Thoracic aorta (tissue), 2 donors: ENCODE measurements at places on chromosomes 2 and 18.

GRCh38 chr2:55395724-55396605 is 23.7 kb downstream of the CCDC88A start:
- DNase-seq: no peak

DNA sequence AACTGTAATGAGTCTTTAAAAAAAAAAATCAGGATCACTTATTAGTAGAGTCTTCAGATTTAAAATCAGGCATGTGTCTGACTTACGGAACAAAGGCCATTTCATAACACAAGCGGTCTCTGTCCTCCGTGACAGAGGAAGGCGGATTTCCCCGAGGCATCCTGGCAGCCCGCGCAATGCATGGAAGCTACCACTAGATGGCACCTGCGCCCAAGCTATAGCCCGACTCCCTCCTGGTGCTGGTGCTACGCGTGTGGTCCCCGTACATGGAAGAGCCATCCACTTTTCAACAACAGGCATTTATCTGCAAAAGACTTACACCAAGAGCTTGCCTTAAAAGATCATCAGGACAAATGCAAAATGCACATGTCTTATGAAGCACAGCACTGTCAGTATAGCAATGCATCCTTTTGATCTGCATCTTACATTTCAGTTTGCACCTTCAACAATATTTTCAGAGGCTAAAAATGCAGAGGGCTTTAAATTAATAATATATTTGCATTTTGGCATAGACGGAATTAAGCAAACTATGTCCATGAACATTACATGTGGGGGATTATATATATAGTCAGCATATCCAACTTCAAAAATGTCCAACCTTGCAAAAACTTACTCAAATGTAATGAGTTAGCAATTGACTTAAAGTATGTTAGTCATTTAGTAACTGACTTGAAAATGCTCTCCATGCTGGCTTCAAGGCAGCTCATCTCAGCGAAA is 96.0 kb downstream of the ZNF516 start:
- DNase-seq: peak; percentile 45

DNA sequence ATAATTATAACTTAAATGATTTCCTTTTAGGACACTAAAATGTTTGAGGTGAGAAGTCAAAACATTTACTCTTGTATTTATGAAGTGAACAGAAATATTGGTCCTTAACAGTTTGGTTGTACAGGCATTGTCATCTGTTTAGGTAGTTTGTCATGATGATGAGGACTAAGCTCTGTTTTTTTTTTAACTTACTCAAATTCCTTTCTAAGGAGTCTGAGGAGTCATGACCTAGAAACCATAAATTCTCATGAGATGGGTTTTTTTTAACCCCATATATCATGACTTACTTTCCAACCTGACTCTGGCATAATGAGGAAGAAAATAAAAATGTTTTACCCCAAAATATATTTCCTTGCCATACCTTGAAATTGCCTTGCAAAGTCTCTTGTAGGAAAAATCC is 1176.2 kb downstream of the SUCLG1 start:
- no peak for DNase-seq

GRCh38 chr2:160918258-160918657 is 242.0 kb upstream of the TANK start:
- DNase-seq: no peak

- no peak for DNase-seq
These were observed 26.0 kb downstream of the CWC22 start for GRCh38 chr2:179981085-179981484.

GRCh38 chr18:59033359-59033758 is 106.3 kb upstream of the SEC11C start:
- DNase-seq: no peak

- DNase-seq: peak; percentile 90
These were observed 122.7 kb downstream of the COL6A3 start for GRCh38 chr2:237291138-237291792.

GRCh38 chr18:79964330-79965118 is at the start of gene HSBP1L1:
TSS of gene HSBP1L1 (plus strand) at chr18:79964643. CDS start at chr18:79964736, 93 bp downstream.
- DNase-seq: no peak

- no peak for DNase-seq
These were observed 4.3 kb downstream of the EPG5 start for GRCh38 chr18:45962866-45963265.

DNA sequence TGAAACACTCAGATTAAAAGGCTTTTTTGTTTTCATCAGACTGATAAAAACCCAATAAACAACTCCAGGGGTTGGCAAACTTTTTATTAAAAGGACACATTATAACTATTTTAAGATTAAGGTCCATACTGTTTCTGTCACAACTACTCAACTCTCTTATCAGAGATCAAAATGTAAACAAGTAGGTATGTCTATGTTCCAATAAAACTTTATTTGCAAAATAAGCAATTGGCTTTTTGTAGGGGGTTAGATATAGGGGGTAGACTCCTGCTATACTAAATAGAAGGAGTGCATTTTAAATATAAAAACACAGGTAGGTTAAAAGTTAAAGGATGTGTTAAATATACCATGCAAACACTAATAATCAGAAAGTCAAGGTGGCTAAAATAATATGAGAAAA is 174.0 kb downstream of the MBD5 start:
- no peak for DNase-seq

GRCh38 chr2:186910996-186911395 is 62.0 kb upstream of the ZSWIM2 start:
- DNase-seq: no peak

DNA sequence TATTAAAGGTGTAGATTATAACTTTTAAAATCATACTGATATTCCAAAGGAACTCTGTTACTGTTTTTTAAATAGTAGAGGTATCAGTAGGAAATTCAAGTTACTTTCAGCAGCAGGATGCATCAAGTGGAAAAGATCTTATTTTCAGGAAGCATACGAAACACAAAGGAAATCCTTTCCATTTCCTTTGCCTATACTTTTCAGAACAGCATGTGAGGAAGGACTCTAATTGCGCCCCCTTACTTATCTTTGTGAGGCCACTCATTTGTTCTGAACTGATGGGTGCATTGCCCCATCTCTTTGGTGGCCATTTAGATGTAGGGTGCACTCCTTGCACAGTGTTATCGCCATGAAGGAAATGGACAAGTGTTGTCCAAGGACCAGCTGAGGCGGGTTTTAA is 145.3 kb downstream of the BABAM2 start:
- no peak for DNase-seq

DNA sequence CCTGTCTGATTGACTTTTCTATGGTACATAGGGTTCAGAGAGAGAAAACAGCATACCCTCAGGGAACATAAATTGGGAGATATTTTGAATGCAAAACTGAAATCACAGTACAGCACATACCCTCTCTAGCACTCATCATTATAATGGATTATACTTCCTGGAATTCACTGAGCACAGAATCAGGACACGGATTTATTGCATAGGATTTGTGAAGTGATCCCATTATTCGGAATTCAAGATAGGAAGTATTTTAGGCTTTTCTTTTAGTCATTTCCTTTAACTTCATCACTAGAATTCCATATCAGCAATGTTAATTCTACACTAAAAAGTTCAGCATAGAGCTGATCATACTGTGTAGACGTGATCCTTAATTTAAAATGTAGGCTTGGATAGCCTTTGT is 407.0 kb downstream of the PID1 start:
- no peak for DNase-seq

GRCh38 chr18:9117980-9118841 is 15.7 kb downstream of the NDUFV2 start:
- no peak for DNase-seq

DNA sequence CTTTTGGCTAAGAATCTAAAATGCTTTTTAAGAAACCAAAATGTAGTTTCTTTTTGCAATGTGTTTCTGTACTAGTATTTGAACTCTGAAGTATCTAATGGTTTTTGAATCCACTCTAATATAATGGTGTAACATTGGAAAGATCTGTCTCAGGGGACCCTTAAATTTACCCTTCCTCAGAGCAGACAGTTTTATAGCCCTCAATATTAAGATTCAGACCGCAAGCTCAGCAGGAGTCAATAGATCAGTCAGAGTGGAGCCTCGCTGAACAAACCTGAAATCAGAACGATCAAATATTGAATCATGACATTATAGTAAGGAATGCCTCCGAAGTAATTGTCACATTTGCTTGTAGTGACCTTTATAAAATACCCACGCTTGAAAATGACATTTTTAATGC is 18.3 kb downstream of the SGPP2 start:
- no peak for DNase-seq

DNA sequence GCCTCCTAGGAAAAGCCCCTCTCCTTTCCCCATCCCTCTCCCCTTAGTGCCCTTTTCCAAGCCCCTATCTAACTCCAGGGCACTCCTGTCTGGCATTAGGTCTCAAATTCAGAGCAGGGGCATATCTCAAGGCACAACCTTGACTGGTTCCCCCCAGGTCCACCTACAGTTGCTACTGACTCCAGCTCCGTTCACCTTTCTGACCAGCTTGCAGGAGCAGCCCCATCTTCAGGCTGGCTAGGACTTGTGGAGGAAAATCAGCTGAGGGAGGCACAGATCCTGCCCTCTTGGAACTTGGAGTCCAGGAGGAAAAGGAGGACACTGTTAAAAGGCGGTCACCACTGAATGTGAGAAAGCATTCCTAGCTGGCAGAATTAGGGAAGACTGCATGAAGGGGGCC is 152.4 kb downstream of the ZFP36L2 start:
- no peak for DNase-seq

DNA sequence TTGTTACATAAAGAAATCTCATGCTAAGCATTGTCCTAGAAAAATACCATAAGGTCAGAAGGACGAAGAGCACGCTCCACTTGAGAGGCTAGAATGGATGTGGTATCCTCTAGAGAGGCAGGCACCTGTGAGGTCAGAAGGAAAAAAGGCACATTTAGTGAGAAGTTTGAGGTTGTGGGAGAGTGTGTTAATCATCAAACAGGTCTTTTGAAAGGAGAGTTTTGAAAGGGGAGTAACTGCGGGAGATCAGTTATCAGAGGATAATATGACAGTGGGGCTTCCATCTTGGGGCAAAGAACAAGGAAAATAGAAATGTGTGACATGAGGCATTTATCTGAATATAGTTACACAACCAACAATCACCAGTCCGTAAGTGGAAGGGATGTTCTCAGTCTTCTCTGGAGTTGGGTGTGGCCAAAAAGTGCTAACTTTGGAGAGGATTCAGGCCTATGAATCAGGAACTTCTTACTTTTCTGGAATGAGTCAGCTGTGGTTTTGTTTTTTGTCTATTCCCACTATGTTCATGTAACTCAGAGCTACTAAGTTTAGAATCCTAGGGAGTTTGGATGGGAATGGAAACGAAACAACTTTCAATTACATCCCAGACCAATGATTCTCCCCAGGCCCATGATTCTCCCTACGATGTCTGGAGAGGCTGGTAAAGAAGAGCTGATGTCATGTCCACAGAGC is 451.4 kb upstream of the ST6GAL2 start:
- no peak for DNase-seq

DNA sequence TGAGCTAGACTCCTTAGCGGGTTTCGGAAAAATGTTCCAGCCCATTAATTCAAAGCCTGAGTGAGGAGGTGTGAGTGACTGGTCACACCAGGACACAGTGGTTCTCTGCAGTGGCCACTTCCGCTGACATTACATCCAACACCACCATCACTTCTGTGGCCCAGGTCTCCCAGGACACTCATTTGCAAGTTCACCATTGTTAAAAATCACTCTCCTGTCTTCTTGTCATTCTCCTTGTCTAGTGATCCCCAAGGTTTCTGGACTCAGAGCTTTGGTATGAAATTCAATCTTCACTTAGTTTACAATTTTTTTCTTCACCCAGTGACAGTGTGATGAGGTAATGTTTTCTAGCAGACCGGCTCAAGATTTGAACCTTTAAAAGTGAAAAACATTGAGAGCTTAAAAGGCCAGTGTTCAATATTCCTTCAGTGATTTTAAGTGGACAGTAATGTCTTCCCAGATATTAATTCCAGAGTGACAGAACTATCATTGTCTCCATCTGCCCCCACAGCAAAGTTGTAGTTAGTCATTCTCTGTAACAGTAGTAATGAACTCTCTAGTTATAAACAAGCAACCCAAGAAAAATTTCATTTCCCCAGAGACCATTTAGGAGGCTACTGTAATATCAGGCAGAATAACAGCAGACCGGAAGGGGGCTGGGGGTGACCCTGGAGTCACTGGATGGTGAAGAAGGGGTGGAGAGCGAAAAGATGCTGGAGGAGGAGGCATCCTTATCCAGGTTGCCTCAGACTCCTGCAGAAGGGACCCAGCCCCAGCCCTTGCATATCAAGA is 164.9 kb downstream of the GFPT1 start:
- no peak for DNase-seq

GRCh38 chr2:224151161-224151560 is 112.1 kb upstream of the SERPINE2 start:
- DNase-seq: no peak

DNA sequence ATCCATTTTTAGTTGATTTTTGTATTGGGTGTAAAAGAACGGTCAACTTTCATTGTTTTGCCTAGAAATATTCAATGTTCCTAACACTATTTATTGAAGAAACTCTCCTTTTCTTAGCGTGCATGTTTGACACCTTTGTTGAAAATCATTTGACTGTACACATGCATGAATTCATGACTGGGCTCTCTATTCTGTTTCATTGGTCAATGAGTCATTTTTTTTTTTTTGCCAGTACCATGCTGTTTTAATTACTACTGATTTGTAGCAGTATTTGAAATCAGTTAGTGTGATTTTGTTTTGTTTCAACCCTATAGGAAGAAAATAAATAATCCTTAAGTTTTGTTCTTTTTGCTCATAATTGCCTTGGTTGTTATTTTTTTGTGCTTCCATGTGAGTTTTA is 828.7 kb downstream of the SUCLG1 start:
- no peak for DNase-seq

DNA sequence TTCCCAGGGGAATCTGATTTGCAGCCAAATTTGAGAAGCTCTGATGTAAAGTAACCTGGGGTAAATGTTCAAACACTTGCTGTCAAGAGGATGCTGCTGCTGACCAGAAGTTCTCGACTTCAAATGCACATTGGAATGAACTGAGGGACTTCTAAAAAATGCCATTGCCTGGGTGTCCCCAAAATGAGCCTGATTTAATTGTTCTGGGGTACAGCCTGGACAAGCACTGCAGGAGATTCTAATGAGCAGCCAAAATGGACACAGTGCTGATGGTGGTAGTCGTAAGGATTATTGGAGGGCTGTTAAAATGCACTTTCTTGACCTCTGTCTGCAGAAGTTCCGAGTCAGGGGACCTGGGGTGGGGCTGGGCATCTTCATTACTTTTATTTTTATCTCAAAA is 49.5 kb downstream of the LIPG start:
- no peak for DNase-seq

- no peak for DNase-seq
These were observed 47.6 kb upstream of the MCFD2 start for GRCh38 chr2:46963210-46963609.

GRCh38 chr2:224293976-224294375 is 107.9 kb downstream of the FAM124B start:
- DNase-seq: no peak
